ENCODE measurements at places on chromosomes 7 and 10.

DNA sequence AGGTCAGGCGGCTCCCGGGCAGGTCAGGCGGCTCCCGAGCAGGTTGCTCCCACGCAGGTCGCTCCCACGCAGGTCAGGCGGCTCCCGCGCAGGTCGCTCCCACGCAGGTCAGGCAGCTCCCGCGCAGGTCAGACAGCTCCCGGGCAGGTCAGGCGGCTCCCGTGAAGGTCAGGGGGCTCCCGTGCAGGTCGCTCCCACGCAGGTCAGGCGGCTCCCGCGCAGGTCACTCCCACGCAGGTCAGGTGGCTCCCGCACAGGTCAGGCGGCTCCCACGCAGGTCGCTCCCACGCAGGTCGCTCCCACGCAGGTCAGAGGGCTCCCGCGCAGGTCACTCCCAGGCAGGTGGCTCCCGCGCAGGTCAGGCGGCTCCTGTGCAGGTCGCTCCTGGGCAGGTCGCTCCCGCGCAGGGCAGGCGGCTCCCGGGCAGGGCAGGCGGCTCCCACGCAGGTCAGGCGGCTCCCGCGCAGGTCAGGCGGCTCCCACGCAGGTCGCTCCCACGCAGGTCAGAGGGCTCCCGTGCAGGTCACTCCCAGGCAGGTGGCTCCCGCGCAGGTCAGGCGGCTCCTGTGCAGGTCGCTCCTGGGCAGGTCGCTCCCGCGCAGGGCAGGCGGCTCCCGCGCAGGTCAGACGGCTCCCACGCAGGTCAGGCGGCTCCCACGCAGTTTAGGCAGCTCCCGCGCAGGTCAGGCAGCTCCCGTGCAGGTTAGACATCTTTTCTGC, 30.7 kb downstream of the PTPRN2 start:
- DNase-seq: no peak

DNA sequence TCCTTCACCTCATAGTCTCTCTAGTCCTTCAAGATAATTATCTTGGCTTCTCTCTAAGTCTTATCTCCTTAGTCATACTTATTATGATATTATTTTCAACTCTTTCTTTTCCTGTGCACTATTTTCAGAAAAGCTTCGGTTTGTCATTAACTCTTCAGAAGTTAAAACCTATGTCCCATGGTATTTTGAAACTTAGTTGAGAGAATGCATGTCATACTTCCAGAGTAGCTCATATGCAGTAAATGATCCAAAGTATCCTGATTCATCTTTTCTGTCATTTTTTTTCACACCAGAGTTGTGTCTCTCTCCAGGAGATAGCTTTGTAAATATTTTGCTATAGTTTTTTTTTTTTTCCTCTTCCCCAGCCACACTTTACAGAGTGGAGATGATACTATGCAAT, 1008.6 kb downstream of the NRG3 start:
- DNase-seq: no peak

DNA sequence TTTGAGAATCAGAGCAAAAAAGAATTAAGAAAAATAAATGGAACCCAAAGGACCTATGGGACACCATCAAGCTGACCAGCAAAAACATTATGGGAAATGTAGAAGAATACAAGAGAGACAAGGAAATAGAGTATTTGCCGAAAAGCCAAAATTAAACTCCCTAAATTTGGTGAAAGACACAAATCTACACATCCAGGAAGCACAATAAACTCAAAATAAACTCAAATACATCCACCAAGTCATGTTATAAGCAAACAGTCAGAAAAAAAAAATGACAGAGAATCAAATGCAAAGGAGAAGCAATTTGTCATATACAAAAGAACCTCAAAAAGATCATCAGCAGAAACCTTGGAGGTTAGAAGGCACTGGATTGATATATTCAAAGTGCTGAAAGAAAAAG, 105.4 kb downstream of the ZNF33B start:
- DNase-seq: no peak

DNA sequence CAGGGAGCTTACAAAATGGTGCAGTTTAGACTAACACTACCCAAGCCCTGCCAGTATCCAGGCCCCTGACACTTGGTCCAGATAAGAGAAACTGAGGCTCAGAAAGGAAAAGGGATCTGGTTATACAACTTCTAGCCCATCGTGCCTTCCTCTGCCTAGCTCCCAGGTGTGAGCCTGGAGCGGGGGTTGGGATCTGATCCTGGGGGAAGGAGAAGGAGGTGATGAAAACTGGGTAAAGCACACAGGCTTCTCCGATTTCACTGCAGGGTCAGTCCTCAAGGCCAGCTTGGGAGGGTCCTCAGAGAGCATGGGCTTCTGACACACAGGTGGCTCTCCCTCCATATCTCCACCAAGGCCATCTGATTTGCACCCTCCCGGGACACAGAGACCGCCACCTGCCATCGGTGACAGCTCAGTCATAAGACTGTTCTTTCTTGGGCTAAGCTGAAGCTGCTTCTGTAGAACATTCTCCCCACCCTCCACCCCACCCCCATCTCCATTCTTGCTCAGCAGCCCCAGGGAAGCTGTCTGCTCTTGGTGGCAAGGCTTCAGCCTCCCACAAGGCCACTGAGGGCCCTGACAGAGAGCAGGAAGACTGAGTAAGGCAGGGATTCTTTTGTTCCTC, 16.4 kb downstream of the SRRM3 start:
- no peak for DNase-seq

GRCh38 chr7:135800560-135800959, 51.9 kb upstream of the FAM180A start:
- no peak for DNase-seq

DNA sequence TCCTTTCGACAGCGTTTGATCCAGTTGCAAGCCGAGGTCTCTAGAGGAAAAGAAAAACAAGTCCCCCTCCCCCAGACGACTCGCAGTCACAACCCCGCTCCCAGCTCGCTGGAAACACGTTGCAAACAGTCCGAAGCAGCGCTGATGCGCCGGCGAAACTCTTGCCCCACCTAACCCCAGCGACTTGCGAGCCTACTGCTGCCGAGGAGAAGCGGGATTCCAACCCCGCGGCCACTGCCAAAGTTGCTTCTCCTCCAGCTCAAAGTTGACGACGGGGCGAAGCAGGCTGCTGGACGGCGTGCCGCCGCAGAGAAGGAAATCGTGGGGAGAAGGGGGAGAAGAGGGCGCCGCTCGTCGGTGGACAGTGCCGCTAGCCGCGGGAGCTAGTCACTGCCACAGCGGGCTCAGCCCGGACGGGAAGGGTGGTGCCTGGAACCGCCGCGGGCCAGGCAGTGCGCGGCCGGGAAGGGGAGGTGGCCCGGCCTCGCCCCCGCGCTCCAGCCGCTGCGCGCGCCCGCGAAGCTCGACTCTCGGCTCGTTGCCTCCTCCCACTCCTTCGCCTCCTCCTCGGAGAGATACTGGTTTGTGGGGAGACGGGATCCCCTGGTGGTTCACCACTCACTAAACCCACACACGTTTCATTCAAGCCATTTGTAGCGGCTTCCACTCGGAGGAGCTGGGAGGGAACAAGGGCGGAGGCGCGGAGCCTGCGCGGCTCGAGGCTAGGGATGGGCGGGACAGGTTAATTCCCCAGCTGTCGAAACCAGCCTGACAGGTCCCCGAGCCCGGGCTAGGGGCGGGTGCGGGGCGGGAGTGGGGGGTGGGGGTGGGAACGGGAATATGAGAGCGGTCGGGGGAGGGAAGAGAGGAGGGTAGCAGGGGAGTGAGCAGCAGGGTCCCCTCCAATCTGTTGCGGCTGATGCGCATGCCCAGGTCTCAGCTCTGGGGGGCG, at the start of gene GPR37:
GPR37 (minus strand) TSS at position 392 of the 952 bp plus-strand sequence. CDS start 816 bp downstream, outside the sequence.
- peak; percentile 91 for DNase-seq

- peak; percentile 13 for DNase-seq
Measured at GRCh38 chr10:5968681-5969453, 8.5 kb downstream of the IL15RA start.

- no peak for DNase-seq
Measured at GRCh38 chr10:7533657-7534479, 123.0 kb upstream of the SFMBT2 start.

- peak; percentile 51 for DNase-seq
Measured at GRCh38 chr10:18659819-18660535, 746 bp downstream of the ARL5B start.

GRCh38 chr7:101625031-101625791, 3.9 kb downstream of the MYL10 start:
- peak; percentile 79 for DNase-seq

DNA sequence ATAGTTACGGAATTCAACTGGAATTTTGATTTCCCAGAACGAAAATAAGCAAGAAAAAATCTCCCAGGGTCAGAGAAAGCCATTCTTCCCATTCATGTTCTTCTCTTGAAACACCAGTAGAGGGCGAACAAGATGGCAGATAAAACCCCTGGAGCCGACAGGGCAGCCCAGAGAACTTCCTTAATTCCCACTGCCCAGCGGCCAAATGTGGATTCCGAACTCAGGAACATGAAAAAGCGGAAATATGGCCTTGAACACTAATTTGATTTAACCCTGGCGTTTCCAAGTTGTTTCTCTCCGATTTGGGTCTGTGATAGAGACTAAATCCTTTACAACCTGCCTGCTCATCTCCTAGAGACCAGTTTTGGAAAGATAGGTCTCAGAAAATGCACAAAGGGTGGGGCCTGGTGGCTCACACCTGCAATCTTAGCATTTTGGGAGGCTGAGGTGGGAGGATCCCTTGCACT, 100.7 kb upstream of the WAC start:
- peak; percentile 74 for DNase-seq

- DNase-seq: no peak
Measured at GRCh38 chr10:24551161-24551560, 172.5 kb downstream of the ARHGAP21 start.

- DNase-seq: no peak
Measured at GRCh38 chr10:35124540-35124939, 2.1 kb upstream of the CREM start.

DNA sequence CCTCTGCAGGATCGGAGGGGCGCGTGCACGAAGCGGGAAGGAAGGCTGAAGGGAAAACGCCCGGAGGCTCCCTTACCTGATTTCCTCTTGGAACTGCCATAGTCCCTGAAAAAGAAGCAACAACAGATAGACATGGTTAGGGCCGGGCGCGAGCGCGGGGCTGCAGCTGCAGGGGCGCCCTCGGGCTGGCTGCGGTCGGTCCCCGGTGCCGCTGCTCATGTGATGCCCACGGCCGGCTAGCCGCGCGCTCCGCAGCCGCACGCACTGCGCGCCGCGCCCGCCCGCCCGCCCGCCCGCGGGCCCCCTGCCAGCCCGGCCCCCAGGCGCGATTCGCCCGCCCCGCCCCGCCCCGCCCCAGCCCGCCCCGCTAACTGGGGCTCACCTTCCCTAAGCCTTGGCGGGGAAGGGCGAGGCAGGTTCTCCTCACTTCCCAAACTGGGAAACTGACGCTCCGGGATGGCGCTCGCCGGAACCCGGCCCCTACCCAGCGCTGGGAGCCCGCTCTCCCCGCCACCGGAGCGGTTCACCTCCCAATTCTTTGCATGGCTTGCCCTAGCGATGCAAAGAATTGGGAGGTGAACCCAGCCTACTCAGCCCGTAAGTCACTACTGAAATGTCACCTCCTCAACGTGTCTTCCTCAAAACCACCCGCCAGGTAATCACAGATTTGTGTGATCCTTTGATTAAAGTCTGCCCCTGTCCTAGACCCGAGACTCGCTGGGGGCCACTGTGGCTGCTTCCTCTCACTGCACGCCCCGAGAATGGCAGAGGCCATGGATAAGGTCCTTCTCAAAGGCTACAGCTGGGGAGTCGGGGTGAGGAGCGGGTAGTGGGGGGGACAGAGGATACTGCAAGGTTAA, 162.2 kb downstream of the SH3PXD2A start:
- DNase-seq: peak; percentile 32

Measured in NCI-H82 (cell line).